ENCODE measurements at places on chromosomes 6 and 20.

GRCh38 chr6:3501826-3502500 is 45.1 kb upstream of the SLC22A23 start:
- DNase-seq = peak; percentile 68

- peak; percentile 38 for DNase-seq
These were observed 111.2 kb downstream of the SCML4 start for GRCh38 chr6:107712665-107713551.

GRCh38 chr20:2390951-2391675 is 10.4 kb downstream of the TGM6 start:
- DNase-seq = no peak

GRCh38 chr6:135938576-135939207 is 87.2 kb downstream of the PDE7B start:
- DNase-seq = no peak

- DNase-seq = no peak
These were observed 32.8 kb downstream of the SNX5 start for GRCh38 chr20:17935761-17936160.

DNA sequence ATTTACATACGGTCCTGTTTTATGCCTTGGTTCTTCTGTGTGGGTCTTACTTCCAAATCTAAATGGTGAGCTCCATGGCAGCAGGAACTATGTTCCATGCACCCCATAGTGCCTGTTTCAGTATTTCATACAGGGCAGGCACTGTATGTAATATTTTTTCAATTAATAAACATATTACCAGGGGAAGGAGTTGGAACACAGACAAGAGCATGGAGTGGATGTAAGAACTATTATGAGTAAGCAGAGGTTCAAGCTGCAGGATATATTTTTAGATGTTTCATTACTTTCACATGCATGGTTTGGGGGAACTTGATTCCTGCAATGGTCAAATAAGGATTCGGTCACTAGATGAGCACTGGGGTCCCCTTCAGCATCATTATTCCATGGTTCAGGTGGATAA is 108.3 kb downstream of the KIF13A start:
- no peak for DNase-seq

DNA sequence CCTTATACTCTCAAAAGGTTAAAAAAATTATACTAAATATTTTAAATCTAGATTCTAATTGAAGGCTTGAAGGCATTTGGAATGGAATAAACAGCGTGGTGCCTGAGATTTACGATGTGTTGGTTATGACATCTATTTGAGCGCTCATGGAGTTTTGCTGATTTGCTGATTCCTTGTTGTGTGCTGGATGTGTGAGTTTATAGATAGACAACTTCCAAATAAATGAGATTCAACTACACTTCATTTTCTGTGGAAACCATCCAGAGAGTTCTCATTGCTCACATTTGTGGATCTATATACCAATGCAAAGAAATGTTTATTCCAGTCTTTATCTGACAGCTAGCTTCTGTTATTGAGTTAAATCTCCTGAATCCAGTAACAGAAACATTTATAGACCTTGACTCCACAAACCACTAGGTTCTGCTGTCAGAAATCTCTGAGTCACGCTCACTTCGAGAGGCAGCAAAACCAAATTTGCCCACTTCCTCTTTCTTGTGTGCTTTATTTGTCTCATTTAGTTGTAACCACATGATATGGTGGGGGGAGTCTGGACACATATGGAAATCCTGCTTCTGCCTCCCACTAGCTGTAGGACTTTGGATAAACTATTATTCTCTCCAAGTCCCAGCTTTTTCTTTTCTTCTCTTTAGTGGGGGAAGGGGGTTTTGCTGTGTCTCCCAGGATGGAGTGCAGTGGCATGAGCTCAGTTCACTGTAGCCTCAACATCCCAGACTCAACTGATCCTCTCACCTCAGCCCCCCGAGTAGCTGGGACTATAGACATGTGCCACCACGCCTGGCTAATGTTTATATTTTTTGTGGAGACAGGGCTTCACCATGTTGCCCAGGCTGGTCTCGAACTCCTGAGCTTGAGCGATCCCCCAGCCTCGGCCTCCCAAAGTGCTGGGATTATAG is 54.5 kb downstream of the IPCEF1 start:
- DNase-seq = peak; percentile 92

DNA sequence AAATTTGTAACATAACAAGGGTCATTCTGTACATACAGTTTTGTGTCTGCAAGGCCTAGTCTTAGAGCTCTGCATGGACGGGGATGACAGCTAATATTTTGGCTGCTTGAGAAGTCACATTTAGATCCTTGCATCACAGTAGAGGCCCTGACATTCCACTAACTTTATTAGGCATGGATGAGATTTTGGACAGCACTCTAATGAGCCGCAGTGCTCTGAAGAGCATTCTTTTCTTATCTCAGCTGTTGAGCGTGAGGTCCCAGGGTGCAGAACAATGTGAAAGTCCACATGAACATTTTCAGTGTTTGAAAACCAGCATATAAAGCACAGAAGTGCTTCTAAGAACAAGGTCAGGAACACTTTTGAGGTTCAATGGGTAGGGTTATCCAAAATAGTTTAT is 58.9 kb downstream of the IPCEF1 start:
- DNase-seq = no peak

GRCh38 chr6:131565056-131565455 is 8.0 kb upstream of the ARG1 start:
- DNase-seq = no peak

GRCh38 chr6:110475066-110475653 is 1.3 kb downstream of the SLC22A16 start:
- DNase-seq = no peak

GRCh38 chr6:158564243-158565121 is 4.6 kb downstream of the TMEM181 start:
- no peak for DNase-seq

DNA sequence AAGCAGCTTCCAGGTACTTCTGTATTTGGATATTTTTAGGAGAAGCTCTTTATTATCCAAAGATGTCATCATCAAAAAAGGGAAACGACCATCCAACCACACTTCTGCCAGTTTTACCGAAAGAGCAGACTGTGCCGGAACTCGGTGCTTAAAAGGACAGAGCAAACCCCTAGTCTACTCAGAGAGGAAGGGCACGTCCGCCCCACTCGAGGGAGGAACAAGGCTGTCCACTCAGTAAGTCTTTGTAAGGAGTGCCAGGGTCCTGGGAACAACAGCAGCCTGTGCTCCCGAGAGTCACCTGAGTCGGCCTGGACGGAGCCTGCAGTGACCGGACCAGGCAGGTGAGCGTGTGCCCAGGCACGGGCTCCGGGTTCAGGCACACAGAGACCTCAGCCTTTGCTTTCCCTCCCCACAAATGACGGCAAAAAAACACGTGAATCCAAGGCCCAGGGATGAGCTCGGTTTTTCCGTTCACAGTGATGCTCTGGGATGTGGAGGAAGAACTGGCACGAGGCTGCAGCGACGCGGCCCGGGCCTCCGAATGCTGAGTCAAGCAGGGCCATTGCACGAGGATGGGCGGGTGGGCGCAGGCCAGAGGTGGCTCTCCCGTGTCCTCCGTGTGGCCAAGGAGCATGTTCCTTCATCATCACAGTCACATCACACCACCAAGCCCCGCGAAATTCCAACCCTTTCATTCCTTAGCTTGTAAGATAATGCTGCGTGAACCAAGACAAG is 17.4 kb upstream of the SLCO4A1 start:
- DNase-seq = no peak

GRCh38 chr6:3746696-3747095 is 4.8 kb downstream of the PXDC1 start:
- no peak for DNase-seq

DNA sequence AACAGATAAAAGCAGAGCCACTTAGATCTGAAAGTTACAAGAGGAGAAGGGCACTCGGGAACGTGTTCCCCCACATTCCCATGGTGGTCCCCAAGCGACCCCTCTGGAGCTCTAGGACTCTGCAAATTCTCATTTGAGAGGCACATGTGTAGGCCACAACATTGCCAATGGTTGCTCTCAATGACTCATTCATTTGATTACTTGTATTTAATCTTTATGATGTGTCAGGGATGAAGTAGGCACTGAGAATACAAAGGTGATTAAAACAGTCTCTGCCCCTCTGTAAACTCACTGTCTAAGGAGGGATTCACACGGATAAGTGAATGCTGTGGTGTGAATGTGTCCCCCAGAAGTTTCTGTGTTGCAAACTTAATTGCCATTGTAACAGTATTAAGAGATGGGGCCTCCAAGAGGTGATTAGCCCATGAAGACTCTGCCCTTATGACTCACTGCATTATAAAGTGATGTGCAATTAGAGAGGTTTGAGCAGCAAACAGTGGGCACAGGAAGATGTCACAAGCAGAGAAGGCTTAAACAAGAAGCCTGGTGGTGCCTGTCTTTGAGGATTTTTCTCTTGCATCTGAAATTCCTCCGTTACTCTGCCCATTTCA is 34.0 kb upstream of the TRAM2 start:
- DNase-seq = no peak

GRCh38 chr20:1700990-1701389 is 43.4 kb upstream of the SIRPG start:
- DNase-seq = no peak
